Right renal pelvis (tissue), 4 donors: ENCODE measurements at places on chromosomes 7 and 10.

DNA sequence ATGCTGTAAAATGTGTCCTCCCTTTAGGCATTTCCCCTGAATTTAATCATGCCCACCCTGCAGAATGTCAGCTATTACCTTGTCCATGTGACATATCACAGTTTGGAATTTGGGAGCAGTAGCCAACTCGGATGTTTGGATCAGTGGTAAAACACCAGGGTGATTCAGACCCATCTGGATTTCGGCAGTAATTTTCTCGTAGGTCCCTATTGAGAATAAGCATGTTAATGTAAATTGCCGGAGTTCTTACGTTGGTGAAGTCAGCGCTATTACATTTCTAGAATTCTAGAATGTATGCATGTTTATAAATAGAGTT lies 44.1 kb downstream of the HGF start:
- DNase-seq = no peak

DNA sequence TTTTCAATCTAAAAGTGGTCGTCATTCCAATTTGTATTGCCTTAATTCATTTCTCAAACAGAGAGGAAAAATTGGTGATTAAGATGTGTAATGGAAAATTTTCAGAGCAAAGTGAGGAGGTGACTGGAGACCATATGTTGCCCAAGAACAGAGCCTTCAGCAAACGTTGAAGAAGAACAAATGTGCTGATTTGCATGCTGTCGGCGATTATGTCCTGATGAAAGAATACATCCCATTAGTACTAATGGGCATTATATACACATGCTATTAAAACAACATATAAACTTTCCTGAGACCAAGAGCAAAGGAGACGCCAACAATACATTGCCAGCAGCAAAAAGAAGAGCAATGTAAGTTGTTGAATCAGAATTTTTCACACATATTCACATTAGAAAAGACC lies 100.0 kb upstream of the ARID5B start:
- no peak for DNase-seq

GRCh38 chr10:123355748-123356481 lies 201.7 kb downstream of the BUB3 start:
- no peak for DNase-seq

GRCh38 chr10:114758331-114758730 lies 63.2 kb upstream of the FHIP2A start:
- no peak for DNase-seq

GRCh38 chr7:18356191-18356645 lies 139.3 kb upstream of the HDAC9 start:
- DNase-seq = no peak

DNA sequence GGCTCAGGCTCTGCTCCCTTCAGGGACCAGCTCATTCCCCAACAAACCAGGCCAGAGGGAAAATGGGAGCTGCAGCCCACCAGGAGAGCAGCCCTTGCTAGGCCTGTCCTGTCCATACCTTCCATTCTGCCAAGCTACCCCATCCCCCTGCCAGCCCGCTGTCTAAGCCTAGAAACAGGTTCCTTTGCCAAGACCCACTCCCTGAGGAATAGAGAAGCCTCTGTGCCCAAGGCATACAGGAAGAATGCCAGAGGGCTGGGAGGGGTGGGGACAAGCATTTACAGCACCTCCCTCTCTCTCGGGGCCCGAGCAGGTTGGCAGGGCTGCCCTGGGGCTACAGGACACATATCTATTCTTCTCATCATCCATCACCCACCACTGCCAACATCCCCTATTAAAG lies 178.3 kb downstream of the GRID1 start:
- DNase-seq = no peak

DNA sequence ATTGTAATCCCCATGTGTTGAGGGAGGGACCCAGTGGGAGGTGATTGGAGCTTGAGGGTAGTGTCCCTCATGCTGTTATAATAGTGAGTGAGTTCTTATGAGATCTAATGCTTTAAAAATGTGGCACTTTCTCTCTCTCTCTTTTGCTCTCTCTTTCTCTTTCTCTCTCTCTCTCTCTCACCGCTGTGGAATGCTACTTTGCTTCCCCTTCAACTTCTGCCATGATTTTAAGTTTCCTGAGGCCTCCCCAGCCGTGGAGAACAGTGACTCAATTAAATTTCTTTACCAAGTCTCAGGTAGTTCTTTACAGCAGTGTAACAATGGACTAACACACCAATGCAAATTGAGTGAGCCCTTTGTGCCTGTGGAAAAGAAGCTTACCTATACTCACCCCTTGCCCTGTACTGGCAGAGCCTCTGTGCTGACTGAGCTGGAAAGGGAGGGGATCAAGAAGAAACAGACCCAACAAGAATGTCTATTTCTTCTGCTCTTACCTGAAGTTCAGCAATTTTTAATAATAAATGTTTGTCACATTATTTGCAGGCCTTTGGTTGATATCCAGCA lies 642.5 kb upstream of the KCND2 start:
- DNase-seq = no peak

- no peak for DNase-seq
These were observed 9.2 kb downstream of the CCDC201 start for GRCh38 chr7:45863715-45864114.

DNA sequence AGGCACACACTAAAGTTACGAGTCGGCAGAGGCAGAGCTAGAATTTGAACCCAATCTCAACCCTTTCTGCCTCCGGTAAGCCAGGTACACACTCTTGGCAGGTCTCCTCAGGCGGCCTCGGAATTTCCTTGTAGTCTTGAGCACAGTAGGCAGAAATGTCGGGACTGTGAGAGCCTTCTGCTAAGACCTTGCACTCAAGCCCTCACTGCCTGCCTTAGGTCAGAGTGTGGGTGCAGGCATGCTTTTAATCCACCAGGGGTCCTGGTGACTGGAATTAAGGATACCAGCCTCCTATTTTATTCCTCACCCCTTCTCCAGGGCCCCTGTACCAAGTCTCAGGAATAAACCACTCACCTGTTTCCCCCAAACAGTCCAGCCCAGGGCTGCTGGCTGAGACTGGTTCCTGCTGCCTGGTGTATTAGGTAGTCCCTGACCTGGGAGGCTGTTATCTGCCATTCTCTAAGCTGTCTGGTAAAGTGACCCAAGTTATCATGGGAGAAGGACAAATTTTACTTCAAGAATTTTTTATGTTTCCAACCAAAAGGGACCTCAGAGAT lies 855 bp downstream of the ATP6V1F start:
- DNase-seq = no peak

GRCh38 chr10:62268027-62268398 lies 631 bp downstream of the RTKN2 start:
- no peak for DNase-seq

GRCh38 chr7:113715981-113716856 lies 202.6 kb downstream of the PPP1R3A start:
- no peak for DNase-seq

GRCh38 chr7:102471791-102472125 lies 7.0 kb downstream of the POLR2J start:
- no peak for DNase-seq

DNA sequence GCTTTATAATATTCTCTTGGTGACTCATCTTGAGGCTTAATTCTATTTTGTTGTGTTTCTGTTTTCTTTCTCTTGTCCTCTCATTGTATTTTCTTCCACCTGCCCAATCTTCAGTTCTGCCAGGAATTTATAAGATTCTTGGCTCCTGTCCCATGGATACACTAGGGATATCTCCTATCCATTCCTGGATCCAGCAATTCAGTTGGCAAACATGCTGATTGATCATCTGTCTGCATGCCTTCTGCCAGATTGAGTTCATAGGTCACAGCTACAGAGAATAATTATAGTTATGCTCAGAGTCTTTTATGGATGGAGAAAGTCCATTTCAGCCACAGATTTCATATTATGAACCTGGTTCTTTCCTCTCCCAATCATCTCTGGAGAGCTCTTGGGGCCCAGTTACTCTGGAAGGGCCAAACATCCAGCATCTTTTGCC lies 140.4 kb upstream of the MAGI2 start:
- no peak for DNase-seq

GRCh38 chr10:86905429-86905828 lies 52.0 kb downstream of the MMRN2 start:
- DNase-seq = no peak

GRCh38 chr10:63770523-63770922 lies 249.3 kb downstream of the REEP3 start:
- no peak for DNase-seq

GRCh38 chr10:30559180-30559579 lies 70.4 kb downstream of the LYZL2 start:
- no peak for DNase-seq

- no peak for DNase-seq
These were observed 54.9 kb downstream of the AHCYL2 start for GRCh38 chr7:129279757-129280156.

DNA sequence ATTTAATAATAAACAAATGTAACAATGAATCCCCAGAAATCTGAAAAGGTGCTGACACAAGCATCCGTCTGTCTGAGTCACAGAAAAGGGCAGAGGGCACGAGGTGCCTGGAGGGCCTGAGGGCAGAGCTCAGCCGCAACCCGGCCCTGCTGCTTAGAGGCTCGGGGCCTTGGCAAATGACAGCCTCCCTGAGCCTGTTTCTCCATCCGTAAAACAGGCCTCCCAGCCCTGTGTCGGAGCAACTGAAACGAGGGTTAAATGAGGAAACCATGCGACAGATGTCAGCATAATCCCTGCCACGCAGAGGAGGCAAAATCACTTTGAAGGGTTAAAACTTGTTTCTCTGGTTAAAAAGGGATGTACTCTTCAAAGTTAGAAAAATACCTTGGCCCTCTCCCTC lies 24.9 kb downstream of the NUDT1 start:
- no peak for DNase-seq

- DNase-seq = no peak
These were observed 68.1 kb downstream of the CALN1 start for GRCh38 chr7:72343991-72344390.

DNA sequence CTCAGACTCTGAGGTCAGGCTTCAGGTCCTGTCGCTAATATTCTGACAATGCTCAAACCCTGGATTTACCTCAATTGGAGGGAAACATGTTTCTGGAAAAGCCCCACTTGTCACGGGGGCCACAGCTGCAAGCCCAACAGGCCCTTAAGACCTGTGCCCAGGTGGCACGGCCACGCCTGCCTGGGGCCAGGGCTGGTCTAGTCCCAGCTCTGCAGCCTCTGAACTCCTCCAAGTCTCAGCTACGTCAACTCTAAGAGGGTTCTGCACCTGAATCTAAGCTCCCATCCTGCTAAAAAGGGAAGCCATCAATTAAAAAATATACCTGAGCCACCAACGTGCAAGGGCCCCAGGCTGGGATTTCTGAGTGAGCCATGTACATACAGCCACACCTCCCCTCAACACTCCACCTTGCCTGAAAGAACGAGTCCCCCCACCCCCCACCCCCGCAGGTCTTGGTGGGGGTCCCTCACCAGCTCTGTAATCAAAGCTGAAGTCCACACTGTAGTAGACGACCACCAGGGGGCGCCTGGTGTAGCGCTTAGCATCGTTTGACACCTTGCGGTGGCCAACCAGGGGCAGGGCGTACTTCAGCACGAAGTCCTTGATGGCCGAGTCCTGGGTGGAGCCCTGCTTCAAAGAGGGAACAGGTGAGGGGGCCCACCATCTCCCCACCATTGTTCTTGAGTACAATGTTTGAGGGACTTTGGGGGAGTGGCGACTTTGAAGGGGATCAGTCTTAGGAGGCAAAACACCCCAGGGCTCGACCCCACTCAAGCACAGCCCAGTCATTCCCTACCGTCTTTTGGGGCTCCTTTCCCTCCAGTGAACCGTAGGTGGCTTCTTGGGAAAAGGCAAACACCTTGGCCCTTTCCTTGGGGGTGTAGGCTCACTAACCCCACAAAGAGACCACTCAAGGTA lies 22.6 kb downstream of the PDIA4 start:
- no peak for DNase-seq

- DNase-seq = no peak
These were observed 26.6 kb downstream of the CPEB3 start for GRCh38 chr10:92264249-92264648.

GRCh38 chr10:44126291-44126717 lies 258.6 kb downstream of the CXCL12 start:
- DNase-seq = no peak

- DNase-seq = no peak
These were observed 12.9 kb downstream of the MTPN start for GRCh38 chr7:135964274-135964673.

- DNase-seq = no peak
These were observed 8.8 kb upstream of the ABI1 start for GRCh38 chr10:26869528-26869927.

GRCh38 chr7:19815546-19815945 lies 42.1 kb upstream of the TMEM196 start:
- no peak for DNase-seq

DNA sequence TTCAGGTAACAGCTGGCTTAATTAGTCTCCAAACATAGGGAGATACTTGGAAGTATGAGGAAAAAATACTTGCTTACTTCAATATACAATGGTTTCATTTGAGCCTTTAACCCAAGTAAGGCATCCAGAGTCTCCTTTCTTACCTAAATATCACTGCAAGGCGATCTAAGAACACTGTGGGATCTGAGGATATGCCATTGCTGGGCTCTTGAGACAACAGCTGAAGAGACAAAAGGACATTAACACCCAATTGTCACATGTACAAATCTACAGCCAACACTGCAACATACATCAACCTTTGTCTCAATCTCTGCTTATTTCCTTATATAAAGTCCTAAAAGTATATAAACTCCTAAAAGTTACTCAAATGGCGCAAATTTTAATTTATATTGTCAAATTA lies 44.4 kb downstream of the IRF5 start:
- no peak for DNase-seq
